ENCODE measurements at places on chromosomes 5 and 9.

DNA sequence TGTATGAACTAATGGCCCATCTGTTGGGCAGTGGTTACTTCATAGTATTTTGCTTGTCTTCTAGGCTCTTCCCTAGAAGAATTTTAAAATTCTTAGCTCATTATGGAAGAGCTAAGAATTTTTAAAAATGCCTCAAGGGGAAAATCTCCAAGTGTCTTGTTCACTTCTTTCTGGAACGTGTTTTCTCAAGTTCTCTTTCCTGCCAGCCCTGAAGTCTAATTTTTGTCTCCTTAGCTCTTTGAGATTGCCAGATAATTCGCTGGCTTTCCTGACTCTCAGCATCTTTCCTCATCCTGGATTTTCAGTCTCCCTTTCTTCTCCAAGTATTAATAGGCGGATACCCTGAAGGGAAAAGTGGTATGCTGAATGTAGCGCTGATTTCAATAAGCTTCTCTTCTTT, 395.4 kb downstream of the ARRDC3 start:
- H3K4me3 ChIP-seq: no peak overlapping the region
- no peaks in the 10 kb centered on the region for H3K27me3 ChIP-seq
- H3K27ac ChIP-seq: no peak overlapping the region
- no peak for DNase-seq

DNA sequence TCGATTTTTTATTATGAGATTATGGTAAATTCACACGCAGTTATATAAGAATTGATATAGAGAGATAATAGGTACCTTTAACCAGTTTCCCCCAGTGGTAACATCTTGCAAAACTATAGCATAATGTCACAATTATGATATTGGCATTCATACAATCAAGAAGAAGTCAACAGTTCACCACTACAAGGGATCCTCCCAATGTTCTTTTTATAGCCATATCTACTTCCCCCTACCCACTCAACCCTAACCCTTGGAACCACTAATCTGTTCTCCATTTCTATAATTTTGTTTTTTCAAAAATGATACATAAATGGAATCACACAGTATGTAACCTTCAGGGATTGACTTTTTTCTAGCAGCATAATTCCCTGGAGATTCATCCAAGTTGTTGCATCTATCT, 9.8 kb downstream of the ACTL7B start:
- no peak for DNase-seq
- no peaks in the 10 kb centered on the region for H3K36me3 ChIP-seq
- H3K27me3 ChIP-seq: no peaks in the 10 kb centered on the region
- no peak overlapping the region for H3K4me3 ChIP-seq
- H3K27ac ChIP-seq: no peak overlapping the region

DNA sequence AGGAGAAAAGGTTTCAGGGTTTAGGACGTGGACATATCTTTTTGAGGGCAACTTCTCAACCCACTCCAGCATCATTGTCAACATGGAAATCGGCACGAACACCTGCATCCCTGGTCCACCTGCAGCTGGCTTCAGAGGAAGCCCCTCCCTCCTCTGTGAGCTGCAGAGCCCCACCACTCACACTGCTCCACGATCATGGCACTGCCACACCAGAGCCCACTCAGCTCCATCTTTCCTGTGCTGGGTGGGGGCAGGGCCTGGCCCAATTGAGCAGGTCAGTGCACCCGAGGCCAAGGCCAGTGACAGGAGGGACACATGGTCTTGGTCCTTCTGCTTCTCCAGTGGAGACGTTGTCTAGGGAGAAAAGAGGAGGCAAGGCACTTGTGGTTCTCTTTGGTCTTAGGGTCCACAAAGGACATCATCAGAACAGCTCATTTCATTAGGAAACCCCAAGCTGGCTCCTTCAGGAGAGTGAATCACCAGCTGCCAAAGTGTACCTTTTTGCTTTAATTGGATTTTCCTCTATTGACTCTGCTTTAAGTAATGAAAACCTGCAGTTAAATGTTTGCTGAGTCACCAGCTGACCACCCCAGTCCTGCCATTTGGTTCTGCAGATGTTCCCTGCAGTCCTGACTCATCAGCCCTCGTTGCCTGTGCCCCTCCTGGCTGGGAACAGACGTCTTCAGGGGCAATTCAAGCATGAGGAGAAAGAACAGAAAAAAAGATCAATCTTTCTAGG, 56.2 kb downstream of the UBE2QL1 start:
- H3K4me1 ChIP-seq: no peaks in the 10 kb centered on the region
- H3K27me3 ChIP-seq: no peaks in the 10 kb centered on the region
- no peak overlapping the region for H3K4me3 ChIP-seq
- no peak for DNase-seq
- no peaks in the 10 kb centered on the region for H3K36me3 ChIP-seq
- no peak overlapping the region for H3K27ac ChIP-seq

- H3K27me3 ChIP-seq: no peaks in the 10 kb centered on the region
- H3K27ac ChIP-seq: no peak overlapping the region
- no peak for DNase-seq
Measured at GRCh38 chr9:69768716-69769115, 8.9 kb upstream of the PTAR1 start.

- H3K4me3 ChIP-seq: no peak overlapping the region
- no peaks in the 10 kb centered on the region for H3K27me3 ChIP-seq
- no peak for DNase-seq
- H3K27ac ChIP-seq: no peak overlapping the region
- H3K36me3 ChIP-seq: no peaks in the 10 kb centered on the region
- peaks cover 13% of the 10 kb centered on the region for H3K4me1 ChIP-seq
Measured at GRCh38 chr9:114995681-114996221, 65.4 kb upstream of the TNFSF8 start.

- DNase-seq: no peak
- no peaks in the 10 kb centered on the region for H3K4me1 ChIP-seq
- no peak overlapping the region for H3K27ac ChIP-seq
- H3K27me3 ChIP-seq: no peaks in the 10 kb centered on the region
Measured at GRCh38 chr5:38615981-38616451, 59.6 kb upstream of the LIFR start.

DNA sequence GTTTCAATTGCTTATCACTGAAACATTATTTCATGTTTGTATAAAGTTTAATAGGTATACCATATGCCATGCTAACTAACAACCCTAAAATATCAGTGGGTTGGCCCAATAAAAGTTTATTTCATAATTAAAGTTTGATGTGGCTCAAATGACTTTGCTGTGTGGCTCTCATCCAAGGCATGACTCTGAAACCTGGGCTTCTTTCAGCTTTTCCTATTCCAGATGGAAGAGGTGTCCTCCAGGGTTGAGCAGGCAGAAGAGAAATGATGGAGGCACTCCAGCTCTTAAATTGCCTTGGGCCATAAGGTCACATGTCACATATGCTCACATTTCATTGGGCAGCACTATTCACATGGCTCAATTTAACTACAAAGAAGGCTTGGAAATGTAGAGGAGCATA, 101.9 kb downstream of the MACIR start:
- no peak overlapping the region for H3K27ac ChIP-seq
- no peak overlapping the region for H3K4me3 ChIP-seq
- no peak for DNase-seq
- no peaks in the 10 kb centered on the region for H3K4me1 ChIP-seq

- H3K27me3 ChIP-seq: no peaks in the 10 kb centered on the region
- H3K4me3 ChIP-seq: no peak overlapping the region
- no peak for DNase-seq
- H3K27ac ChIP-seq: no peak overlapping the region
Measured at GRCh38 chr5:127022846-127023245, 7.5 kb downstream of the MARCHF3 start.

- H3K4me1 ChIP-seq: no peaks in the 10 kb centered on the region
- H3K36me3 ChIP-seq: no peaks in the 10 kb centered on the region
- no peak for DNase-seq
- no peaks in the 10 kb centered on the region for H3K27me3 ChIP-seq
- no peak overlapping the region for H3K27ac ChIP-seq
Measured at GRCh38 chr5:4079831-4080230, 484.2 kb downstream of the IRX1 start.

- DNase-seq: no peak
- H3K27me3 ChIP-seq: no peaks in the 10 kb centered on the region
- no peaks in the 10 kb centered on the region for H3K4me1 ChIP-seq
Measured at GRCh38 chr9:108547411-108548135, 308.2 kb downstream of the ACTL7B start.

DNA sequence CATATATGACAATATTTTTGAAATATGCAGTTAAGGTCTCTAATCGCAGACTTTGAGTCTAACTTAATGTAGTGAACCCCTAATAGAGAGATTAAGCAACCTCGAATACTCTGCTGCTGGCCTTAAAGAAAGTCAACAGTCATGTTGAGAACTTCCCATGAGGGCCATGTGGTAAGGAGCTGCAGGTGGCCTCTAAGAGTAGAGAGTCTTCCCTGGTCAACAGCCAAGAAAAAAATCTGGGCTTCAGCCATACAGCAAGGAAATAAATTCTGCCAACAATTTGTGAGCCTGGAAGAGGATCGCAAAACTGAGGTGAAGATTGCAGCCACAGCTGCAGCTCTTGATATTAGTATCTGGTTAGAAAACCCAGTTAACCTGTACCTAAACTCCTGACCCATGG, 935.2 kb upstream of the TYRP1 start:
- no peak overlapping the region for H3K27ac ChIP-seq
- H3K4me3 ChIP-seq: no peak overlapping the region
- no peaks in the 10 kb centered on the region for H3K36me3 ChIP-seq
- H3K4me1 ChIP-seq: no peaks in the 10 kb centered on the region
- DNase-seq: no peak
- no peaks in the 10 kb centered on the region for H3K27me3 ChIP-seq

DNA sequence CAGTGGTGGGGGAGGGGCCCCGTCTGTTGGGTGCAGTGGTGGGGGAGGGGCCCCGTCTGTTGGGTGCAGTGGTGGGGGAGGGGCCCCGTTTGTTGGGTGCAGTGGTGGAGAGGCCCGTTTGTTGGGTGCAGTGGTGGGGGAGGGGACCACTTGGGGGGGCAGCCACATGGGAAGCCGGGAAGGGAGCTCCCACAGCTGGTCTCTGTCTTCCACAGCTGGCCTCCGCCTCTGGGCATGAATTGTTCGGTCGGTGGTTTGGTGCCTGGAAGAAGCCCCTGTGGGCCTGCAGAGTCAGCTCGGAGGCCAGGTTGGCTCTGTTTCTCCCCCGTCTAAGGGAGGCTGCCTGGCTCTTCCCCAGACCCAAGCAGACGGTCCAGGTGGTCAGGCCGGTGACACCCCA, 69.3 kb downstream of the COL5A1 start:
- no peak overlapping the region for H3K4me3 ChIP-seq
- H3K36me3 ChIP-seq: no peaks in the 10 kb centered on the region
- H3K4me1 ChIP-seq: no peaks in the 10 kb centered on the region
- H3K27me3 ChIP-seq: no peaks in the 10 kb centered on the region
- H3K27ac ChIP-seq: no peak overlapping the region

DNA sequence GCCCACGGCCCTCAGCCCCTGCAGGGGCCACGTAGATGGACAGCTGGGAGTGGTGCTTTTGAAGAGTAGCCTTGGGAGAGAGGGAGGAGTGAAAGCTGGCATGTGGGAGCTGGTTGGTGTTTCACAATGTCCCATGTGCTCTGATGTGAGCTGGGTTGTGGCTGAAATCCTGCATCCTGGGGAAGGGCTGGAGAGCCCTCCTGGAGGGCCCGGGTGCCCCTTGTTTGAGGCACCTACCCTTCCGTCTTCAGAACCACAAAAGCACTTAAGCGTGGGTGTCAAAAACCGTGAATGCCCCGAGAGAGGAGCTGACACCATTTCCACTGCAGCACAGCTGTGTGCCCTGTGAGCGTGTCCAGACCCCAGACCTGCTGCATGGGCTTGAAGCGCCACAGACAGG, 199.1 kb upstream of the ZNF618 start:
- H3K27ac ChIP-seq: no peak overlapping the region
- H3K36me3 ChIP-seq: no peaks in the 10 kb centered on the region
- DNase-seq: no peak
- H3K27me3 ChIP-seq: no peaks in the 10 kb centered on the region
- H3K4me3 ChIP-seq: no peak overlapping the region

DNA sequence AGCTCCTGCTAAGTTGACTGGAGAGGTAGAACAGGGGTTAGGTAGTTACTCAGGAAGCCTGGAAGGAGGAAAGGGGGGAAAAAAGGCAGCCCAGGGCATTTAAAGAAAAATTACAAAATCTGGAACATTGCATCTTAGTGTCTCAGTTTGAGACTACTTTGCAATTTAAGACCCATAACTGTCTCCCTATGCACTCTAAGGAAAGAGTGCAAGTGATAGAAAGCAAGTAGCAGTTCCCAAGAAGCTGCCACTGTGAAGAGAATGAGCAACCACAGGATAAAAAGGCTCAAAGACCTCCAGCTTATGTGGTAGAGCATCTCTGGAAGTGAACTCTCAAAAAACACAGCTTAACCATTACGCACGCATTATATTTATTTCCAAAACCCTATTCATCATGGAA, 141.8 kb downstream of the SLCO4C1 start:
- no peaks in the 10 kb centered on the region for H3K4me1 ChIP-seq
- DNase-seq: no peak
- H3K36me3 ChIP-seq: no peaks in the 10 kb centered on the region
- H3K27ac ChIP-seq: no peak overlapping the region

DNA sequence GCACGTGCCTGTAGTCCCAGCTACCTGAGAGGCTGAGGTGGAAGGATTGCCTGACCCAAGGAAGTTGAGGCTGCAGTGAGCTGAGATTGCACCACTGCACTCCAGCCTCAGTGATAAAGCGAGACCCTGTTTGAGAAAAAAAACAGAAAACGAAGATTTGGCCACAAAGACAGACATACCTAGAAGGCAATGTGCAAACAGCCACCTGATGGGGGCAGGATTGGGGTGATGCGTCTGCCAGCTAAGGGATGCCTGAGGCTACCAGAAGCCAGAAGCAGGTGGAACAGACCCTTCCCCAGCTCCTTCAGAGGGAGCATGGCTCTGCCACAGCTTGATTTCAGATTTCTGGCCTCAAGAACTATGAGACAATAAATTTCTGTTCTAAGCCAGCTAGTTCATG, 2.9 kb downstream of the HIGD2A start:
- H3K27me3 ChIP-seq: no peaks in the 10 kb centered on the region
- no peak overlapping the region for H3K27ac ChIP-seq
- peaks cover 11% of the 10 kb centered on the region for H3K36me3 ChIP-seq
- no peak for DNase-seq
- no peak overlapping the region for H3K4me3 ChIP-seq

DNA sequence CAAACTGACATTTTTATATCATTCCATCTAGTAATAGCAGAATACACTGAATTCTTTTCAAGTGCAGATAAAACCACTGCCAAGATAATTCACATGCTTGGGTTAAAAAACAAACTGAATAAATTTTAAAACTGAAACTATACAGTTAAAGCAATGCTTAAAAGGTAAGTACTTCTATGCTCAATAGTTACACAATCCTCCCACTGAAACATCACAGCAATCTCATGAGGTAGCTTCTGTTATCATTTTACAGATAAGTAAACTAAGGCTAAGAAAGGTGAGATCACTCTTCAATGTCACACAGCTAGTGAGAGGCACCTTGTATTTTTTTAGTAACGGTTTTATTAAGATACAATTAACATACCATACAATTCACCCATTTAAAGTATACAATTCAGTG, 13.4 kb upstream of the GOLGA1 start:
- no peaks in the 10 kb centered on the region for H3K4me1 ChIP-seq
- DNase-seq: no peak
- H3K36me3 ChIP-seq: no peaks in the 10 kb centered on the region
- H3K4me3 ChIP-seq: no peak overlapping the region
- H3K27ac ChIP-seq: no peak overlapping the region

GRCh38 chr5:115068239-115069086, 101.2 kb downstream of the TRIM36 start:
- H3K27me3 ChIP-seq: no peaks in the 10 kb centered on the region
- H3K36me3 ChIP-seq: no peaks in the 10 kb centered on the region
- H3K4me1 ChIP-seq: peaks cover 6% of the 10 kb centered on the region
- H3K4me3 ChIP-seq: no peak overlapping the region
- DNase-seq: peak; percentile 4

GRCh38 chr9:19583890-19584289, 175.1 kb downstream of the ACER2 start:
- no peak overlapping the region for H3K4me3 ChIP-seq
- H3K4me1 ChIP-seq: no peaks in the 10 kb centered on the region
- DNase-seq: no peak
- H3K27ac ChIP-seq: no peak overlapping the region
- H3K27me3 ChIP-seq: no peaks in the 10 kb centered on the region
- H3K36me3 ChIP-seq: no peaks in the 10 kb centered on the region
